DMS153 (cell line): ENCODE measurements at places on chromosomes 12 and 14.

- no peak for DNase-seq
Measured at GRCh38 chr12:40970320-40970907, 217.7 kb upstream of the PDZRN4 start.

- DNase-seq = no peak
Measured at GRCh38 chr12:123056053-123056452, 75.6 kb downstream of the ARL6IP4 start.

DNA sequence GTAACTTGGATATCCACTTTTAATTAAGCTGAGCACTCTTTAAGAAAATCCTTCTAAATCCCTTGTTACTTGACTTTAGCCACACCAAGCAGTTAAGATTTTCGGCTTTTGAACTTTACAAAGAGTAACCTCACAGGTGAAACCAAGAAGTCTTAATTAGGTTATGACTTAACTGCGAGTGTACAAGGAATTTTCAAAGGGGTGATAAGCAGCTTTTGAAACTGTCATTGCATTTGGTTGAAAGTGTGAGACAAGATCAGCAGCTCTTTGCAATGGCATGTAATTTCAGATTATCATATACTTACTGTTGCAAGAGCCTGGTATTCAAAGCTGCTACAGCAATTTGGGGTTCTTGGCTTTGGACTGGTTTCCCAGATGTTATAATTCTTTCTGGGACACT, 137.5 kb downstream of the TMEM117 start:
- DNase-seq = no peak

DNA sequence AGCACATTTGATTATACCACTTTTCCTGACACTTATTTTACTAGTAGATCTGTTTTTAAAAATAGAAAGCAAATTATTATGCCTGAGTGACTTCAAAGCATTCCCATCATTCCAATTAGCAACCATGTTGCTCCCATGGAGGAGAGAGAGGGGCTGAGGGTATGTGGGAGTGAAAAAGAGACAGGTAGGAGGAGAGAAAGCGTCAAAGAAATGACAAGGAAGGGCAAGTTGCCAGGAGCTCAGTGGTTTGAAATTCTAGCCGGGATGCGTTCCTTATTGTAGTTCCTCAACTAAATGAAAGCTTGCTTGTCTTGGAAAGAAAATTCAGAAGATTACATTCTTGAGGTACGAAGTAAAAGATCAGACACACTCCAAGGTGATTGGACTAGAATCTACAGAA, 92.4 kb upstream of the PKP2 start:
- no peak for DNase-seq

DNA sequence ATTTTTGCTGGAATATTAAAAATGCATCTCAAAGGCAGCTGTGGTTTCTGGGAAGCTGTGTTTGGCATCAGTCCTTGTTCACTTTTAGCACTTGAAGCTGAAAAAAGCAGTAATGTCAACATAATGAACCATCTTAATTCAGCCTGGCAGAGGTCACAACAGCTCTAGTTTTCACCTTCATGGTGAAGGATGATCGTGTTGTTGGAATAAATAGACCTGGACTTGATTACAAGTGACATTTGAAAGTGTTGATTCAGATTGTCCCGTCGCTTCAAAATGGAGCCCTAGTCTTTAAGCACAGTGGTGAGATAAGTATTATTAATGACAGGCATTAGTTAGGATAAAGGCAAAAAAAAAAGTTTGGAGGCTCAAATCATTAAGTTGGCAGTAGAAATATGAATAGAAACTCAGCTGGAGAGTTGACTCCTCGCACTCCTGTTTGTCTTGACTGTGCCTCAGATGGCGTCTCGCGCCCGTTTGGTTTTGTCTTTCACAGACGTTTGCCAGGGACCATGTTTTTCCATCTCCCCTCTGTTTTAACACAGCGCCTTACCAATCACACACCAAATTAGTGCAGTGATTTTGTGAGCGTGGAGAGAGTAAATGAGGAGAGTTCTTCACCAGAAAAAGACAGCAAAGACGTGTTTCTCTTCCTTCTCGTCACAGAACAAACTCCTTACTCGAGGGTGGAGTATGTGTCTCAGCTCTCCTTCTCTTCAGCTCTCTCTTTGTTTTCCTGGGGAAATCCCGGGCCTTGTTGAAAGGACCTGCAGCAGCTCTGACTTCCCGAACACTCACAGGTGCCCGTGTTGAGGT, 53.4 kb upstream of the MMP17 start:
- DNase-seq = no peak

DNA sequence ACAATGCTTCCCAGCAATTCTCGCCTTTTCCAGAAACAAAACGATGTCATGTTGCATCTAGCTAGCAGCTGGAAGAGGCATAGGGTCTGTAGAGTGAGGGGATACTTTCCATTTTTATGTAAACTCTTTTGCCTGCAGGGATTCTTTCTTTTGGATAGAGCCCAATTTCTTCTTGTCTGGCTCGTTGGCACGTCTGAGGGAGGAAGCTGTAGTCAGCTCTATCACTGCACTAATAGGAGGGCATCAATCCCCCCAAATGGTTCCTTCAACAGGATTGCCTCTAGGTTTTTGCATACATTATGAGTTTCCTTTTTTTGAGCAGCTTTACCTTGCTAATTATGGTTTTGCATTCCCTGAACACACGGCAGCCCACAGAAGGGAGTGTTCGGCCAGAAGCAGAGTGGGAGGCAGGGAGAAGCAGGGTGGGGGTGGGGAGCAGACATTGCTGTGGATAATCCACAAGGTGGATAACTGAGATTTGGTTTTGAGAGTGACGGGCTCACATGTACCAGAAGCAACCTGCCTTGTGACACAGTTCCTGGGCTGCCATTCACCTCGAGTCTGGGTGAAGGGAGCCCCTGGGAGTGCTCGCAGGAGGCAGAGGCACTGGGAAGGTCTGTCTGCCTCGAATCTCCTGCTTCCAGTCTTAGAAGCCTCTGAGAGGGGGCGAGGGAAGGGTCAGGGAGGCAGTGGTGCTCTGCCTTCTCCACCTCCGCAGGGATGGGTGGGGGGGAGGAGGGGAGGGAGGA, 24.5 kb downstream of the LRTM2 start:
- no peak for DNase-seq

- DNase-seq = no peak
Measured at GRCh38 chr12:116039081-116039480, 238.4 kb downstream of the MED13L start.

- DNase-seq = no peak
Measured at GRCh38 chr12:128920468-128920867, 67.2 kb downstream of the GLT1D1 start.
